ENCODE measurements at places on chromosomes 7 and 10.

- no peaks in the 10 kb centered on the region for H3K36me3 ChIP-seq
- H3K27me3 ChIP-seq: no peaks in the 10 kb centered on the region
- H3K4me3 ChIP-seq: no peak overlapping the region
- no peak overlapping the region for H3K27ac ChIP-seq
- no peaks in the 10 kb centered on the region for H3K4me1 ChIP-seq
These were observed 311.7 kb downstream of the GATA3 start for GRCh38 chr10:8365935-8366911.

DNA sequence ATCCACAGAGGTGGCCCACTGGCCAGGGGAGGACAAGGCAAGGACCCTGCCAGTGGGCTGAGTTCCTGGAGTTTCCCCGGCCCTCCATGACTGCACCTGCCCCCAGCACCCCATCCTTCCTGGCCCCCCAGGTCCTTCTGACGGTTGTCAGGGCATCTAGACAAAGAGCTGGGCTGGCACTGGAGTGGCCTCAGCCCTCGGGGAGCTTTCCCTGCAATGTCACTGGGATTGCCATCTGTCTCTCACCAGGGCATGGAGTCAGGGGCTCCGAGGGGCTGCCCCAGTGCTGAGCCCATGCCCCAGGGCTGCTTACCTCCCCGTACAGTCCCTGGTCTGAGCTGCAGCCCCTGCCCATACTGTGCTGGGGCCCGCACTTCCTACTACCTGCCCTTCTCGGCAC is 446.5 kb upstream of the MKI67 start:
- H3K36me3 ChIP-seq: no peaks in the 10 kb centered on the region
- H3K4me1 ChIP-seq: no peaks in the 10 kb centered on the region
- no peak for DNase-seq
- H3K27me3 ChIP-seq: no peaks in the 10 kb centered on the region
- no peak overlapping the region for H3K4me3 ChIP-seq

DNA sequence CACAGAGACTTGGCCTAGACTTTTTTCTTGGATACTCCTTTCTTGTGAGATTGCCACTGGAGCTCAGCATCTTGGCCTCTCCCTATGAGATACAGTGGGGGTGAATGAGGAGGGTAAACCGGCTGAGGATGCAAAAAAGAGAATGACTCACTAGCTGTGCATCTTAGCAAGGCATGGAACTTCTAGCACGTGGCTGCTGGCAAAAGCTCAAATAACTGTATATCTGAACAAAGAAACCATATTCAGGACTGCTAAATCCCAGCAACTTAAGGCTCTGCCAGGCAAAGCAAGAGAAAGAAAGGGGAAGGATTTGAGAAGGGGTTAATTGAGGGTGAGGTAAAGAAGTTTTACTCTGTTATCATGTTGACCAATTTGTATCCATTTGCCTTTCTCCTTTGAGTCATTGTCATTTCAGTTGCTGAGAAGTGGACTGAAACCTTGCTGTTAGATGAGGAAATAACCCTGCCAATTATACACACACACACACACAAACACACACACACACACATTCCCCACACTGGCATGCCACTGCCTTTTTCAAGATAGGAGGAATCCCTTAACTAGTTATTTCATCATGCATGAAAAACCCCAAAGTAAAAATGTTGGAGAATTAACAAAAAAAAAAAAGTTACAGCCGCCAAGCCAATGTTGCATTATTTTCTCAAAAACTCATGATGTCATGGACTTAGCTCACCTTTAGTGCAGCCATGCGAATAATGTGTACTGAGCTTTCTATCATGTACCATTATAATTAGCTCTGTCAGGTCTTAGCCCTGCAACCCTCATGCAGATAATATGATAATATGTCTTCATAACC is 997.3 kb downstream of the LRMDA start:
- H3K4me3 ChIP-seq: peak overlapping the region; percentile 19
- H3K4me1 ChIP-seq: peaks cover 49% of the 10 kb centered on the region
- H3K36me3 ChIP-seq: no peaks in the 10 kb centered on the region
- H3K27ac ChIP-seq: peak overlapping the region; percentile 80
- DNase-seq: peak; percentile 58

- H3K4me1 ChIP-seq: peaks cover 12% of the 10 kb centered on the region
- no peaks in the 10 kb centered on the region for H3K27me3 ChIP-seq
- DNase-seq: no peak
- H3K27ac ChIP-seq: no peak overlapping the region
- peaks cover 7% of the 10 kb centered on the region for H3K36me3 ChIP-seq
These were observed 55.9 kb downstream of the ZNF467 start for GRCh38 chr7:149717481-149717880.

GRCh38 chr7:71770269-71770907 is 638.4 kb downstream of the GALNT17 start:
- no peaks in the 10 kb centered on the region for H3K27me3 ChIP-seq
- no peaks in the 10 kb centered on the region for H3K4me1 ChIP-seq
- no peaks in the 10 kb centered on the region for H3K36me3 ChIP-seq
- no peak for DNase-seq
- H3K27ac ChIP-seq: no peak overlapping the region
- H3K4me3 ChIP-seq: no peak overlapping the region

DNA sequence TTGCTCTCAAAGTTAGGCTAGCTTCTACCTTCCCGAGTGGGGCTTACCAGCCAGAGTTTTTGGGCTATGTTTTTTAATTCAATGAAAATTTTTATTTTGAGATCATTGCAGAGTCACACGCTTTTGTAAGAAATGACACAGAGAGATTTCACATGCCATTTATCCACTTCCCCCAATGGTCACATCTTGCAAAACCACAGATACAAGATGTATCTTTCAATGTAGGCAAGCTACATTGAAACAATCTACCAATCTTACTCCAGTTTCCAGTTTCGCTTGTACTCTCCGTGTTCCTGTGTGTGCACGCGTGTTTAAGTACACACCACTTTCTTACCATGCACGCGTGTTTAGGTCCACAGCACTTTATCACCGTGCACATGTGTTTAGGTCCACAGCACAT is 89.4 kb upstream of the LEP start:
- H3K36me3 ChIP-seq: no peaks in the 10 kb centered on the region
- no peaks in the 10 kb centered on the region for H3K4me1 ChIP-seq
- H3K27ac ChIP-seq: no peak overlapping the region
- H3K4me3 ChIP-seq: no peak overlapping the region
